ENCODE measurements at places on chromosomes 6 and 20. TPM values are rescaled to one million over a fixed set of nuclear protein-coding genes. Genes with fewer than 3 reads are reported as not detected.

GRCh38 chr20:58616411-58616810, 34.7 kb upstream of the STX16 start:
- DNase-seq: no peak

- peak; percentile 74 for DNase-seq
Measured at GRCh38 chr6:41767112-41767833, 12.4 kb downstream of the FRS3 start.

DNA sequence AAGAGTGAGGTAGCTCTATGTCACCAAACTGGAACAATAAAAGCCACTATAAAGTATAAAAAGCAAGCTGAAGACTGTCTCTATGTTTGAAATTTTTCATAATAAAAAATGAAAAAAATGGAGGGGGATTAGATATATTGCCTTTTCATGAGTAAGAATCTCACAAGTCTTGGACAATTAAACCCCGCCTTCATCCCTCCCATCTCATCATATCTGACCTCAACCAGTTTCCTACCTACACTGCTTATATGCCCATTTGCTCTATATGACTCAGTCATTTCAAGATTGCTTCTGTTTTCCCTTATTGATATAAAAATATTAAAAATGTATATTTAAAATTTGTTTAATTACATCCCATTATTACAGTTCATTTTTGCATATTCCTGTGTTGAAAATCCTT, 2.9 kb upstream of the TRIM39 start:
- no peak for DNase-seq

GRCh38 chr6:119960036-119960435, 610.5 kb upstream of the MAN1A1 start:
- no peak for DNase-seq

DNA sequence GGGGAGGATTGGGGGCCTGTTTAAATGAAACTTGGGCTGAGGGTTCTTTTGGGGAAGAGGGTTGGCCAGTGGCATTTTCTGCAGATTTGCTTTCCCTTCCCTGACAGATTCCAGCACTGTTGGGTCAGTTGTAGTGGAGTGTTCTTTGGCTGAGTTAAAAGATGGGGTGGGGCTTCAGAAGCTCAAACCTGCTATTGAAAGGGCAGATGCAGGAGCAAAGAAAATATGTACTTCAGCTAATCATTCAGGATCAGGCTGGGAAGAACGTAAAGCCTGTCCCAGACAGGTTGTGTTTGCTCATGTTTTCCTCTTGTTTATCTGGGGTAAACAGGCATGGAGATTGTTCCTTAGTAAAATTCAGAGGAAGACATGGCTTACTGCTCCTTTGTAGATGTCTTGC, 2.5 kb downstream of the SASH1 start:
- DNase-seq: no peak

DNA sequence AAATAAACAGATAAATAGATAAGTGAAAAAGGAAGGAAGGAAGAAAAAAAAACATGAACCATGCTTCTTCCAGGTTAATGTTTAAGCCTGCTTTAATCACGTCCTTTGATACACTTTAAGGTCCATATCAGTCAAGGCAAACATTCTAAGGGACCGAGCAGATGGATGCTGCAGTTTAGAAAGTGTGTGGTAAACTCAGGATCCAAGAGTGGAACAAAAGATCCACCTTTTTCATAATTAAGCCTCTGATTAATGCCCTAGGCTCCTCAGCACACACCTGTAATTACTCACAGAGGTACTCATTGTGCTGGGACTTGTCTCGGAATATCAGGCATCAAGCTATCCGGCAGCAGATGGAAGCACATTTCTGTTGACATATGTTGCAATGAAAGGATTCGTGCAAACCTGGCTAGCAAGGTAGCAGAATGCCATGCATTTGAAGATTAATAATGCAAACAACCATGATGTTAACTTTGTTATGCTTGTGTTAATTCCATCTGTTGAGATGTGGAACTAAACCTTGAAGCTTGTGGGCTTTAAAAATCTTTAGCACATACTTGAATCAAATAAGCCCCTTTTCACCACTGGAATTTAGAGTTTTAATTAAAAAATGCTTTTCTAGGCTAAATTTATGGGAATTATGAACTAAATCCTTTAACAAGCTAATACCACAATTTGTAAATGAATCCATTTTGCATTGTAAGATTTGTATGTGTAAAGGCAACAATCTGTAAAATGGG, 163.7 kb downstream of the RALGAPA2 start:
- no peak for DNase-seq

- no peak for DNase-seq
Measured at GRCh38 chr6:57173886-57174510, 1.9 kb downstream of the BAG2 start.

Gene SNAP91
- not detected for polyA plus RNA-seq

GRCh38 chr20:37545516-37545915, 17.8 kb upstream of the BLCAP start:
- DNase-seq: no peak

- DNase-seq: no peak
Measured at GRCh38 chr6:104887350-104887749, 27.6 kb upstream of the HACE1 start.

Gene SLA2
- not detected for polyA plus RNA-seq

DNA sequence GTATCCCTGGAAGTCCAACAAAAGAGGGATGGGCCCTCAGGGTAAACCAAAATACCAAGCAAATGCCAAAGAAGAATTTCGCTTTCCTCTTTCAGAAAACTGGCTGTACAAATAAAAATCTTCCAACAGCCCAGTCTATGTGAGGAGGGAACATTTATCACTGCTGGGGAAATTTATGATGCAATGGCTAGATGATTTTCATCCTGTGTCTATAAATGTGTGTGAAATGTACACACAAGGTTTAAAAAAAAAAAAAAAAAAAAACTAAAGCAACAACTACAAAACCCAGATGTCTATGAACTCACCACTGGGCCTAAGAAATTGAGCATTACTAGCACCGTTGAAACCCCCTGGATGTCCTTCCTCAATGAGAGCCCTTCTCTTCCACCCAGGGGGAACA, 68.7 kb upstream of the SLC4A11 start:
- DNase-seq: no peak

Gene HDGFL1
- not detected for polyA plus RNA-seq

Gene IL20RA
- 6.0 TPM for polyA plus RNA-seq

- DNase-seq: no peak
Measured at GRCh38 chr6:102670735-102671134, 1277.2 kb downstream of the GRIK2 start.

GRCh38 chr6:148677594-148678476, 69.0 kb upstream of the UST start:
- DNase-seq: no peak
